ENCODE measurements at places on chromosomes 13 and 19.
A peak's percentile ranks its signal among the peaks of the same experiment; 100 is the strongest.

GRCh38 chr19:20513189-20513904 lies 52.2 kb downstream of the ZNF737 start:
- DNase-seq: no peak

- no peak for DNase-seq
These were observed 42.3 kb downstream of the CD320 start for GRCh38 chr19:8265872-8266271.

- DNase-seq: no peak
These were observed 9.9 kb downstream of the CDC16 start for GRCh38 chr13:114244637-114245036.

DNA sequence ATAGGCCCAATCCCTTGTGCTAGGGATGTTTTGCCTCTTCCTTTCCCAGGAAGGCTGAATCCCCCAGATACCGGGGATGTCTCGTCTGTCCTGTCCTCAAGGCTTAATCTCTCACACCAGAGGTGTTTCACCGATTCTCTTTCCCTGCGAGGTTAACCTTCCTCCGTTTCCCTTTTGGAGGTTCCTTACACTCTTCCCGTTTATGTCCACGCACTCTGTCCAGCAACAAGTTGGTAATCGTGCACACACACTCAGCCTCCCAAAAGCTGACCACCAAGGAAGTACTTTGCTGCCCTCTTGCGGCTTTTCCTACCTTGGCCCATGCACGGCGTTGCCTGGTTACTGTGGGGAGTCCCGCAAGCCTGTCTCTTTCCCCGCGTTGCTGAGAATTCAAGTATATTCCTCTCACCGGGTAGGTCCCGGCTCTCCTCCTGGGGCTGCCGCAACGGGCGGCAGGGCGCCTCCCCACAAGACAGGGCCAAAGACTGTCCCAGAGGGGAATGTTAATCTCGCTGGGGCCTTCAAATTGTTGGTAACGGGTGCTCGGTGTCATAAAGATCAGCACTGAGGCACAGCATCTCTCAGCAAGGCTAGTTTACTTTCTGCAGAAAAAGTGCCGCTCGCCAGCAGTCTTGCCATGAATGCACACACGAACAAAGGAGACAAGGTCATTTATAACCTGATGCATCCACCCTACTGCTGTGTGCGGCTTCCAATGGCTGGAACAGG lies 36.7 kb upstream of the CD177 start:
- peak; percentile 32 for DNase-seq

- no peak for DNase-seq
These were observed 6.2 kb downstream of the BCL3 start for GRCh38 chr19:44754750-44755080.

GRCh38 chr19:19170053-19170872 lies at the start of gene MEF2B:
MEF2B (minus strand) TSS chr19:19170263; CDS start chr19:19150735, 19,528 bp downstream.
- peak; percentile 14 for DNase-seq

DNA sequence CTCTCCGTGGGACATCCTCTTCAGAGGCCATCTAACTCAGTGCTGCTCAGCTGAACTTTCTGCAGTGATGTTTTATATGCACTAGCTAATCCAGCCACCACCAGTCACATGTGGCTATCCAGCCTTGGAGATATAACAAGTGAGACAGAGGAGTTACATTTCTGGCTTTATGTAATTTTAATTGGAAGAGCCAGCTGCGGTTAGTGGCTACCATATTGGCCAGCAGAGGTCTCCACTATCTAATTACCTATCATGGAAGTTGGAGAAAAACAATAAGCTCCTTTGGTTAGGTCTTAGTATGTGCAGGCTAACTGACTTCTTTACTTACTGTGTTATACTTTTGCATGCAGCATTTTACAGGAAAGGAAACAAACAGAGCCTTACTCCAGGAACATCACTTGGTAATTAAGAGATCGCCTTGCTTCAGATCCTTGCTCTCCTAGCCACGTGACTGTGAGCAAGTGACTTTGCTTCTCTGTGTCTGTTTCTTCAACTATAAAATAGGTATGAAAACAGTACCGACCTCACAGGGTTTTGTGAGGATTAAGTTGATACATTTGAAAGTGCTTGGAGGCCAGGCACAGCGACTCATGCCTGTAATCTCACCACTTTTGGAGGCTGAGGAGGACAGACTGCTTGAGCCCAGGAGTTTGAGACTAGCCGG lies 1.6 kb upstream of the KLK10 start:
- DNase-seq: peak; percentile 61

DNA sequence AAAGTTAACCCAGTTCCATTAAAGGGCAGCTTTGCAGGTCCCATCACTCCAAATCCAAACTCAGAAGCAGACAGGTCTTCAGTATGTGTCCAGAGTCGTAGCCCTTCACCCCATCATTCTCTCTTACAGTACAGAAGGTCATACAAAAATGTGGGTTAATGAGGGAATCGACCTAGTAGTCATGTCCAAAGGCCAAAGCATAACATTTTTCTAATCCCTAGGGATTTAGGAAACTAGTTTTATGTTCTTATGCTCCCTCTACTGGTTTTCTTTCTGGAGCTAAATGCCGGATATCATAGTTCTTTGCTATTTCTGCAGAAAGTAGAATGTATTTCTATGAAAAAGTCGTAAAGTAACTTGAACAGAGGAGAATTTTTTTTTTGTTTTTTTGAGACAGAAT lies 72.2 kb downstream of the DHRS12 start:
- DNase-seq: no peak

- DNase-seq: no peak
These were observed 1.1 kb downstream of the LSM14A start for GRCh38 chr19:34173193-34173956.

DNA sequence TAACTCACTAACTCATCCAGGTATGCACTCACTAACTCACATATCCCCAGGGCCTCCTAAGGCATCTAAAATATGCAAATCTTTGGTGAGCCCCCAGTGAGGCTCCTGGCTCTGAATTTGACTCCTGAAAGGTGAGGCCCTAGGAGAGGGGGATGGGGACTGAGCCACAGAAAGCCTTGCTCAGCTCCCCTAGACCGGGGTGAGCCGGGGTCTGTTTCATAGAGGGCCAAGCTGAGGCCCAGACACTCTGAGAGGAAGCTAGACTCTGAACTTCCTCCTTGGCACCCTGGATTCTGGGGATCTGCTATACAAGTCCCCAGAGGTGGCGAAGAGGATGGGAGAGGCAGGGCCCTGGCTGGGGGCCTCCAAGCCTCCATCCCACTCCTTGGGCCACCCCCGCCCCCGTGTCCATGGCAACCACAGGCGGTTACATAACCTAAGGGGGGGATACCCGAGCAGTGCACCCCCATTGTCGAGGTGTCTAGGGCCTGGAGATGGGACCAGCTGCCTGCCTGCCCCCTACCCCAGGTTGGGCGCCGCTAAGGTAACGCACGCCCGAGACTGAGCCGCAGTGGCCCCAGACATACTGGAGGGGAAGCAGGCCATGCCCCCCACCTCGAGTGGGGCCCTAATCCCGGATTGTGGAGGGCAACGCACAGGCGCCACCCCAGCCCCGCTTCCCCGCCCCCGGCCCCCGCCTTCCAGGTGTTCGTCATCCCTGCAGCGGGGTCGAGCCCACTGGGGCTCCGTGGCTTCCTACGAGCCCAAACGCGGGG lies 646 bp downstream of the ABHD8 start:
- DNase-seq: no peak

- DNase-seq: no peak
These were observed 184.2 kb downstream of the MAB21L1 start for GRCh38 chr13:35292329-35292728.

DNA sequence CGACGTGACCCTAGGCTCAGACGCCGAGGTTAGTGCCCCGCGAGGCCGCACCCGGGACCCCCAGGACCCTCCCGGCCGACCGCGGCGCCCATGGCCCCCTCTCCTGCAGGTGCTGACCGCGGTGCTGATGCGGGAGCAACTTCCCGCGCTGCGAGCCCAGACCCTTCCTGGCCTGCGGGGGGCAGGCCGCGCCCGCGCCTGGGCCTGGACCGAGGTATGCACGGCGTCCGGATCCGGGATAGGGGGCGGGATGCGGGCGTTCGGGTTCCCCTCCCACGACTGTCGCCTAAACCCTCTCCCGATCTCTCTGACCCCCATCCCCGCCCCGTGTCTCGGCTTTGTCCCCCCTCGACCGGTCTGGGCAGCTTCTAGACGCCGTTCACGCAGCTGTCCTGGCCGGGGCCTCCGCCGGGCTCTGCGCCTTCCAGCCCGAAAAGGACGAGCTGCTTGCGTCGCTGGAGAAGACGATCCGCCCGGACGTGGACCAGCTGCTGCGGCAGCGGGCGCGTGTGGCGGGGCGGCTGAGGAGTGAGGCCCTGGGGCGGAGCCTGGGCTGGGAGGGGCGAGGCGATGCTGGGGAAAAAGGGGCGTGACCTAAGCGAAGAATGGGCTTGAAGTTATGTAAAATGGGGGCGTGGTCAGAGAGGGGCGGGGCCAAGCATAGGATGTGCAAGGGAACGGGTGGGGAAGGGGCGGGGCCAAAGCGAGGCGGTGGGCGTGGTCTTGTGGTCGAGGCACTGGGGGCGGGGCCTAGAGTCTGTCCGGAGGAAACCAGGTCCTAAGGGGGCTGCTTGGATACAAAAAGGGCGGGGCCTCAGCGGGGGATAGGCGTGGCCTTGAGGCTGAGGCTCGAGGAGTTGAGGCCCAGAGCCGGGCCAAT lies 16.0 kb upstream of the COLGALT1 start:
- peak; percentile 87 for DNase-seq

DNA sequence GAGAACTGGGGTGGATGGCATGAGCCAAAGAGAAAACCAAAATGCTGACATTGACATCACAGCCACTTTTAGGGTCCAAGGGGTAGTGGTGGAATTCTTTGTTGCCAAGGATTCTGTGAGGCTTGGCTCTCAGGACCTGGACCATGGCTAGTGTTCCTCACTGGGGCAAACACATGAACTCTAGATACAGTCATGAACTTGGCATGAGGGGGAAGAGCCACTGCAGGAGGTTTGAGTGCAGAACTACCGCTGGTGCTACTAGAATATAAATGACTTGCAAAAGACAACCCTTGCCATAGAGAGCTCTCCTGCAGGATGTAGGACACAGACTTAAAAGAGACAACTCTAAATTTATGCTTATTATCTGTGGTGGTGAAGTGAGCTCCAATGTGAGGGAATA lies 29.8 kb upstream of the FRY start:
- no peak for DNase-seq

DNA sequence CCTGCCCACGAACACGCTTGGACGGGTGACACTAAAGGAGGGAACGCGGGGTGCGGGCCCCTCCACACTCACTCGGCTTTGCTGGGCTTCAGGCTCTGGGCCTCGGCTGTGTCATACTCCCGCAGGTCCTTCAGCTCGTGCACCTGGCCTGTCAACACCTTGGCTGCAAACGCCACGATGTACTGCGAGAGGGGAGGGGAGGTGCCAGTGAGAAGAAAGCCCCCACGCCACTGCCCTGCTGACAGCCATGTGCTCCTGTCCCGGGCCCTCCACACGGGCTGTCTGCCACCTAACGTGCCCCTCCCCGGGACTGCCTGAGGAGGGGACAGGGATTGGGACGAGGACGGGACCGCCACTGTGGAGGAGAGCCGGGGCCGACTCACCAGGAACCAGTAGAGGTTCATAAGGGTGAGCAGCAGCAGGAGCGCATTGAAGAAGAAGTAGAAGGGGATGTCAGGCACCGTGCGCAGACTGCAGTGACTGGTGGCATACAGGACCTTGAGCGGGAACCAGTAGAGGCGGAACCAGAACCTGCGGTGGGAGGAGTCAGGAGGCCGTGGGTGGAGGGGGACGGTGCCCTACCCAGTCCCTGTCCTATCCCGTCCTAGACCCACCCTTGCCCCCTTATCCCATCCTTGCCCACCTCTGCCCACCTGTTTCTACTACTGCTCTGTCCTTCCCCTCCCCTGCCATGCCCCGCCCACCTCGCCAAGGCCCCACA lies 16.9 kb downstream of the CERS1 start:
- DNase-seq: no peak

DNA sequence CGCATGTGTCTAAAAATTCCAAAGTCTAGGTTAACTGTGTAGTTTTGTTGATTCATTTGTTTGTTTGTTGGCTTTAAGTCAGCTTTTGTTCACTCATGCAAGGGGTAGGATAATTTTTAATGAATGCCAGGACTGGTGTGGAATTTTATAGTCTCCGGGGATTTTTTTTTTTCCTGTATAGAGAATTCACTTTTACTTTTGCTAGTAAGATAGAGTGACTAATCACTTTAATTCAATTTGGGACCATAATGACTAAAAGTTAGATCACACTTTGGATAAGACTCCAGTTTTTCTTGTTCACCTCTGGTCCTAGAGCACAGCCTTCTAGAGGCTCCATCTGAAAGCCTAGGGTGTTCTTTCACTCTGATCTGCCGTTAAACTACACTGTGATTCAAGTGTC lies 1690.0 kb downstream of the PCDH9 start:
- DNase-seq: no peak

DNA sequence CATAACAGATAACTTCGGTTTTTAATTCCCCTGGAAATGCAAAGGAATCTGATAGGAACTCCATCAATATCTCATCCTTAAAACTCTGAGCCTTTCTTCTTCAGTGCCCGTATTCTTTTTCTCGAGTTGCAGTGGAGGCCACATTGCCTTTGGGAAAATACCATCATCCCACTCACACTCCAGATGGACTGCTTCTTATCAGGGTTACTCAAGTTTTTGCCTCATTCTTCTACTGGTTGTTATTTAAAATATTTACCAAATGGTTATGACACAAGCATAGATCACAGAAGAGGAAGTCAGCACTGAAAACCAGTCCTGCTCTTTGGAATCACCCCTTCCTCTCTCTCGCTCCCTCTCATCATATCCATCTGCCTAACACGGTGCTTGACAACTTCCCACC lies 1020.5 kb upstream of the SLC10A2 start:
- no peak for DNase-seq

DNA sequence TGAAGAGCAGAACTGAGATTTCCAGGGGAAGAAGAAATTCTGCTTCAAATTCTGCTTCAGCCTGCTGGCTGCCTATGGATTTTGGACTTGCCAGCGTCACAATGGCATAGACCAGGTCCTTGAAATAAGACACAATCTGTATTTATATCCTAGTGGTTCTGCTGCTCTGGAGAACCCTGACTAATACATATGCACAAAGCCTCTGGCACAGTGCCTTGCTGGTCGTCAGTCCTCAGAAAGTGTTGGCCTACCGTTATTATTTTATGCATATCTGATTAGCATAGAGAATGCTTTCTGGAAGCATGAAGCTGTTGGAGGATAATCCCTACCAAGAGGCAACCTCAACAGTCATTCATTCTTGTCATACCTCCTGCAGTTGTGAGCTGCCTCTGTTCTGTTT lies 213.7 kb downstream of the B3GLCT start:
- no peak for DNase-seq

- DNase-seq: no peak
These were observed 1.2 kb downstream of the MADCAM1 start for GRCh38 chr19:497491-497868.

GRCh38 chr13:52809310-52809769 lies 39.1 kb downstream of the PCDH8 start:
- DNase-seq: peak; percentile 42

- peak; percentile 4 for DNase-seq
These were observed 232.0 kb downstream of the B3GLCT start for GRCh38 chr13:31431722-31432137.

GRCh38 chr13:37230346-37230745 lies 124.9 kb upstream of the CSNK1A1L start:
- DNase-seq: no peak

- peak; percentile 66 for DNase-seq
These were observed 5.8 kb upstream of the TMC4 start for GRCh38 chr19:54178581-54179261.

- no peak for DNase-seq
These were observed 20.2 kb upstream of the PNMA8B start for GRCh38 chr19:46515879-46516350.
